ENCODE measurements at places on chromosomes 7 and 10.

- ATAC-seq, result no peak
These were observed 6.6 kb upstream of the PDSS1 start for GRCh38 chr10:26690731-26691475.

- no peak for ATAC-seq
These were observed 12.3 kb downstream of the GOLGA7B start for GRCh38 chr10:97861924-97862323.

DNA sequence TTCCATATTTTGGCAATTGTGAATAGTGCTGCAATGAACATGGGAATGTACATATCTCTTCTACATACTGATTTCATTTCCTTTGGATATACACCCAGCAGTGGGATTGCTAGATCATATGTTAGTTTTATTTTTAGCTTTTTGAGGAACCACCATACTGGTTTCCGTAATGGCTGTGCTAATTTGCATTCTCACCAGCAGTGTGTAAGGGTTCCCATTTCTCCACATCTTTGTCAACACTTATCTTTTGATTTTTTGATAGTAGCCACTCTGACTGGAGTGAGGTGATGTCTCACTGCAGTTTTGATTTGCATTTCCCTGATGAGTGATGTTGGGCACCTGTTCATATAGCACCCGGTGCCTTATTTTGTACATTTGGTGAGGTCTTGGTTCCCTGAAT, 519.6 kb downstream of the REEP3 start:
- no peak for ATAC-seq

- ATAC-seq, result no peak
These were observed 1176.9 kb downstream of the TYW1 start for GRCh38 chr7:68173513-68173912.

- ATAC-seq, result no peak
These were observed 22.2 kb downstream of the PLA2G12B start for GRCh38 chr10:72932259-72933015.

DNA sequence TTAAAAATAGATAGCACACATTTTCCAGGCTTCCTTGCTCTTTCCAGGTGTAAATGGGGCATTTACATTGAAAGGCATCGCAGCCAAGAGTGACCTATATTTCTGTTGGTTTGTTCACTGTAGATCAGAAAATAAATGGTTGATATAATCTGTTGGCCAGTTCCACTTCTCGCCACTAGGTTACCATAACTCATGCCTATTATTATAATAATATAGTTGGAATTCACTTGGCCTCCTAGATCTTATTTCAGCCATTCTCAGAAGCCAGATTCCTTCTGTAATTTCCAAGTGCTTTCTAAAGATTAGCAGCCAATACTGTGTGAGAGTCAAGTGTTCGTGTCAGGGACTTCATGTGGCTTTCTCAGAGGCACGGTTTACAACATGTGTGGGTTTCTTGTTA, 179.5 kb downstream of the DNAH11 start:
- no peak for ATAC-seq

DNA sequence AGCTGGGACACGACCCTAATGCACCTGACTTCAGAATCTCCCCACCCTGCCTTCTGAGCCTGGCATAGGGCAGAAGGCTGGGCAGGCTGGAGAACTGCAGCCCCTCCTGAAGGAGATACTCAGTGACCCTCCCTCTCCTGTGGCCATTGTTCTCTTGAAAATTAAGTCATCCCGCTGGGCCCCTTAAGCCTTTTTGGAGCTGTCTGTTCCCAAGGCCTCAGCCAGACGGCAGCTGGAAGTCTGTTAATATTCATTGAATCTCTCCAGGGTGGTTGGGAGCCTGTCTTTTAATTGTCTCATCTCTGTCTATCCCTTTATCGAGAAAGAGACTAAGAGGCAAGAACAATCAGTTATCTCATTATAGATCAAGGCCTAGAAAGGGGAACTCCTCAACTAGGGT, 118.1 kb upstream of the PCBD1 start:
- ATAC-seq, result no peak

DNA sequence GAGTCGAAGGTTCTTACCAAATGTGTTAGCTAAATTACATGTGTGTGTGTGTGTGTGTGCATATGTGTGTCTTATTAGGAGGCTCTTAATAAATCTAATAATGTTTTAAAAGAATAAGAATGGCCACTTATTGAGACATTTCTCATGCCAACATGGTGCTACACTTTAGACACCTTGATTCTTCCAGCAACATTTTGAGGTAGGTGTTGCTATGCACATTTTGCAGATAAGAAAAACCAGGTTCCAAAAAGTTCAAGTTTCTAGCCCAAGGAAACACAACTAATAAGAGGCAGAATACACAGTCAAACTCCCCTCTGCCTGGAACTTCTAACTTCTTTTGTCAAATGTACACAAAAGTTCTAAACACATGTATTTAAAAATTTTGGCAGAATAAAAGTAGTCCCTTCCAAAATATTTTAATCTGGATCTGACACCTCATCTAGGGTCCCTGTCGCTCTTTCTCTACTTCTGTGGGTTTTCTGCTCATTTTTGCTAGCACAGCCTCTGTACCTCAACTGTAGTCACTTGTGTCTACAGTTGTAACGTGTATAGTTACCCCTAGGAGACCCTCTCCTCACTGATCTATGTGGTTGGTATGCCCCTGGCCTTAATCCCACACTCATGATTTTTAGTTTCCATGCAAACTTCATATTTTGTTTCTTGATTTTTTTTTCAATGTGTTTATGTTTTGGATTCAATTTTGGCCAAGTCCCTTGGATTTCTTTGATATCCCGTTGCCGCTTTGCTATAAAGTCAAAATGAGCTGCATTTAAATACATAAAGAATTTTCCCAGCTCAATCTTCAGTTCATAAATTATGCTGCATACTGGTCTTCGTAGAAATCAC, 4.3 kb downstream of the ANKRD1 start:
- no peak for ATAC-seq

- ATAC-seq, result no peak
These were observed 66.2 kb downstream of the FAM241B start for GRCh38 chr10:69696073-69696731.

DNA sequence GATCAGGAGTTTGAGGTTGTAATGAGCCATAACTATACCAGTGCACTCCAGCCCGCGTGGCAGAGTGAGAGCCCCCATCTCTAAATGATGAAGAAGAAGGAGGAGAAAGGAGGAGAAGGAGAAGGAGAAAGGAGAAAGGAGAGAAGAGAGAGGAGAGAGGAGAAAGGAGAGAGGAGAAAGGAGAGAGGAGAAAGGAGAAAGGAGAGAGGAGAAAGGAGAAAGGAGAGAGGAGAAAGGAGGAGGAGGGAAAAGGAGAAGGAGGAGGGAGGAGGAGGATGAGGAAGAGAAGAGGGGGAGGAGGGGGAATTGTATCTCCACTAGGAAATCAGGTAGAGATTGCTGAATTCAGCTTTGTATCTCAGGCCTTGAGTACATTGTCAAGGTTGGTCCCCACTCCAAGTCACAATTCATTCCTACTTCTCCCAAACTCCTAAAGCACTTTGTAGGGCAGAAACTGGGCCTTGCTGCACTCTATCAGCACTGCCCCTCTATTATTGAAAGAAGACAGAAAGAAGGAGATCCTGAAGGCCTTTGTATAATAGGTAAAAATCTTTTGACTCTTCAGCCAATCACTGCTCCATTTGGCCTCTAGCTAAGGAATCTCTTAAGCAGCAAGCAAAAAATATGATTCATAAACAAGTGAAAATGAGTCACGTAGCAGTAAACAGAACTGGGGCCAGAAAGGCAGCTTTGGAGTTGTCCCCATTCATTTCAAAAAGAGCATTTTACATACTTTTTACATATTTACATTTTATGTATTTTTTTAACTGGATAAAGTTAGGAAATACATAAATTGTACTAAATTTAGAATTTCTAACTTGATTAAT, 178.0 kb downstream of the IMMP2L start:
- ATAC-seq, result no peak

DNA sequence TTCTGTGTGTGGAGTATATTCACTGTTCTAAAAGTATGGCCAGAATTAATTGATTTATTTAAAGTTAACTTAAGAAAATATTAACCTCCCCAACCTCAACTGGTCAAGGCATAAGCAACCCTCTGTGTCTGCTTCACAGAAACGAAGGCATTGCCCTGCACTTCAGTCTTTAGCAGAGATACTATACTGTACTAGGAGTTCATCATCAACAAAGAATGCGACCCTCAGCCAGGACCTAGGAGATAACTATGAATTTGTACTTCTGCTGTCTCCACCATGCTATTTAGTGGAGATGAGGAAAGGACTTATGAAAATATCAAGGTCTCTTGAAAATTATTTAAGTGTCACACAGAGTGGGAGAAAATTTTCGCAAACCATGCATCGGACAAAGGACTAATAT, 35.7 kb upstream of the SEMA3D start:
- ATAC-seq, result no peak

GRCh38 chr7:16841681-16842080, 36.9 kb upstream of the AGR2 start:
- no peak for ATAC-seq

GRCh38 chr10:100340948-100341847, 5.8 kb upstream of the SCD start:
- no peak for ATAC-seq

DNA sequence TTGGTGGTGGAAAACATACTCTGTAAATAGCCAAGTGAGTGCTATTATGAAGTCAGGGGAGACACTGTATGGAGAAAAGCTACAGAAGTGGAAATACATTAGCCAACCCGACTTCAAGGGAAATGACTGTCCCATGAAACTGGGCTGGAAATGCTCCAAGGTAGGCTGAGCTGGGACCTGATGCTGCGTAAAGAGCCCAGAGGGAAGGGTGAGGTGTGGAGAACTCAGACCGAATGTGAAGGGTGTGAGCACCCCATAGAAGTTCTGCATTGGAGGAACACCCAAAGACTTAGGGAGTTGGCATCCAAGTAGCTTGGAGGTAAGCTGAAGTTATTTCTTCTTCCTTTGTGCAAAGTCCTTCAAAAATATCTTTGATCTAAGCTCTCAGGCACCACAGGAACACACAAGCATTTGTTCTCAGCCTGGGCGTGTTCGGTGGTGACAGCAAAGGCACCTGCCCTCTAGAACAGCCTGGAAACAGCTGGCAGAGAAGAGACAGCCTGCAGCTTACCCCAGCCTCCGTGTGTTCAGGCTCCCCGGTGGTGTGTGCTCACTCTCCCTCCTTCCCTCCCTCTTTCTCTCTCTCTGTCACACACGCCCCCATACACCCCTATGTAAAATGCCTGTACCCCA, 19.1 kb upstream of the GJD4 start:
- ATAC-seq, result peak; percentile 27

DNA sequence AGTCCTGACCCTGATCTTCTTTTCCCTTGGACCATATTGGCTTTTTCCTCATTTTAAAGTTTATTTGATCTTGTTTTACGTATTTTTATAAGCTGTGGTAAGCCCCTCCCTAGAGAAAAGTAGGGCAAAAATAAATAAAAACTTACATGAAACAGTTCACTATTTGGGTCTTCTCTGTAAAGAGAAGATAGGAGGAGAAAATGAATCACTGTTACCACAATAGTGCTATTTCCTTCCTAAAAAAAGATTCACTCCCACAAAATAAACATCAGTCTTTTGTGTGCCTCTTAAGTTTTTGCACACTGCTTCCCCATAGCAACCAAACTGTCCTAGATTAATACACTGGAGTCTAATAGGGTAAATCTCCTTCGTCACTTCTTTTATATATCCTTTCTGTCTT, 1.4 kb upstream of the SVIL start:
- ATAC-seq, result no peak

- ATAC-seq, result no peak
These were observed 13.8 kb upstream of the NRF1 start for GRCh38 chr7:129597672-129598071.

- ATAC-seq, result no peak
These were observed 53.1 kb downstream of the SHOC2 start for GRCh38 chr10:110972231-110973134.

GRCh38 chr7:84324136-84324630, 129.6 kb upstream of the SEMA3A start:
- ATAC-seq, result no peak

DNA sequence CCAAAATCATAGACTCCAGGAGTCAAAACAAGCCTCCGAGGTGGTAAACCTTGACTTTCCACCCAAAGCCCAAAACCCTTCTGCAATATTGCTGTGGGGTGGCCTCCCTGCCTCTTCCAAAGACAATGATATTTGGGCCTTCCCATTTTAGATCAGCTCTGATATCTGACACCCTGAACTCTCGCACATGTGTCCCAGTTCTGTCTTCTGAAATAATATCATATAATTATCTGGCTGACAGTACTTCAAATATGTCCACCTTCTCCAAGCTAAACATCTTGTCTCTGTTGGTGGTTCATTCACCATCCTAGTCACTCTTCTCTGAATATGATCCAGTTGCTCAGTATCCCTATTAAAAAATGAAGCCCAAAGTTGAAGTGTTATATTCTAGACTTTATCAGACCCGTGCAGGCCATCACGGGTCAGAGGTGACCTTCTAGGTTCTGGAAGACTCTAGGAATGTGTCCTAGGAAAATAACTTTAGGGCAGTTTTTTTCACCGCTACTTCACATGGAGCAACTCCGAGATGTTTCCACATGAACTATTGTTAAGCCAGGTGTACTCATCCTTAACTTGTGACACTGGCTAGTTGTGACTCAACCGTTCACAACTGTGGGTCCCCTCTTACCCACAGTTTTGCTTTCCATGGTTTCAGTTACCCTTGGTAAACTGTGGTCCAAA, 6.3 kb downstream of the TECTB start:
- no peak for ATAC-seq

GRCh38 chr10:123743441-123744223, 77.5 kb downstream of the GPR26 start:
- ATAC-seq, result no peak

GRCh38 chr10:4914213-4914850, 48.9 kb upstream of the AKR1C1 start:
- ATAC-seq, result no peak

DNA sequence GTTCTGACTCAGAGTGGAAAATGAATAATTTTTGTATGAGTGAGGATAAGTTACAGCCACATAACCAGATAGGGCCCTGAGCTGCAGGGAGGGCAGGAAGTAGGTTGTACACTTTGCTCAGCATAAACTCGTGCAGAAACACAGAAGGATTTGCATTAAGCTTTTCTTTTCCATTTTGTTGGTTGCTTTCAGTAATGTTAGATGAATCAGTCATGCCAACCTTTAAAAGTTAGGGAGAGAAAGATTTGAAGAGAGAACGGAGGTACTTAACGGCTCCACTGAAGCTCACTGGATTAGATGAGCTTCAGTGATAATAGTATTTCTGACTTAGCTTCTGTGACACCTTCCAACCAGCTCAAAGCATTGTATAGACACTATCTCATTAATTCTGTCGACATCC, 348.1 kb downstream of the GATA3 start:
- ATAC-seq, result no peak

- ATAC-seq, result no peak
These were observed 23.9 kb downstream of the RPA3 start for GRCh38 chr7:7694542-7694941.

GRCh38 chr7:122833888-122834570, 52.2 kb downstream of the CADPS2 start:
- ATAC-seq, result no peak
